Stimulated activated CD4-positive, alpha-beta T cell treated with anti-CD3 and anti-CD28 coated beads, TNF-alpha, amount 100 ng/mL, for 1 hour (primary cell): ENCODE measurements at places on chromosomes 5 and 9.

- no peak for DNase-seq
Measured at GRCh38 chr9:100071271-100071670, 27.5 kb downstream of the ERP44 start.

DNA sequence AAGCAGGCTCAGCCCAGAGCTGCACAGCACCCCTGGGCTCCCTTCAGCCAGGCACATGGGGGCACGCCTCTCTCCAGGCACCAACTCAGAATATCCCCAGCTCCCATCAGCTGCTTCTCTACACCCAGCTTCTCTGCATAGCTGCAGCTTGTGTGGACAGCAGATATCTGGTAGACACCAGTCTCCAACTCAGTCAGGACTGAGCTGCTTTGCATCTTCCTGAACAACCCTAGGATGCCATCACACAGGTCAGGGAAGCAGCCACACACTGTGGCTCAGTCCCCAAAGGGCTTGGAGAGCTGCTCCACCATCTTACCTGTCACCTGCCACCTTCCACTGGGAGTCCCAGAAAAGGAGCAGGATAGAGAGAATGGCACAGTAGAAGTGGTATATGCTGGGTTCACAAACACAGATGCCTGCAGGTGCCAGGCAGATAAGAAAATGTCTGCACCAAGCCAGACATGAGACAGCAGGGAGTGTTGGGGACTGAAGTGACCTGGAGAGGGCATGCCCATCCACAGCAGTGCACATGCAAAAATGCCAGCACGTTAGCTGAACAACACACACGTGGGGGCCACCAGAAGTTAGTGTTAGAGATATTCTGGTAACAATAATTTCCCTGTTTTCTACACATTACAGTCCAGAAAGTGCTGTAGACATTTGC lies 42.0 kb downstream of the THBS4 start:
- no peak for DNase-seq

- no peak for DNase-seq
Measured at GRCh38 chr9:136750526-136750925, 2.2 kb upstream of the LCN6 start.

DNA sequence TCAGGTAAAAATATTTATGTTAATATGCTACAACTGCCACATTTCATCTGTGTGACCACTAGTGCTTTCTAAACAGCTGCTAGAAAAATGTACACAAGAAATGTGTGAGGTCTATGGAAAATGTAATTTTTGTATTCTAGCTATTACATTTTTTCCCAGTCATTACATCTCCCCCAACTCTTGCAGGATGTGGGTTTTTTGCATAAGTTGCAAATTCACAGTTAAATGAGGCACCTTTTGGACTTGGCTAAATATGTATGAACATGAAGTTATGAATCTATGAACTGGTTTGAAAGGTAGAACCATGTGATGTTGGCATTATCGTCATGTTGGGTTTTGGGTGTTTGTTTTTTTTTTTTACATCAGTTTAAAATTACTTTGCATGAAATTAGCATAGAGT lies 590.4 kb upstream of the WWC1 start:
- no peak for DNase-seq

DNA sequence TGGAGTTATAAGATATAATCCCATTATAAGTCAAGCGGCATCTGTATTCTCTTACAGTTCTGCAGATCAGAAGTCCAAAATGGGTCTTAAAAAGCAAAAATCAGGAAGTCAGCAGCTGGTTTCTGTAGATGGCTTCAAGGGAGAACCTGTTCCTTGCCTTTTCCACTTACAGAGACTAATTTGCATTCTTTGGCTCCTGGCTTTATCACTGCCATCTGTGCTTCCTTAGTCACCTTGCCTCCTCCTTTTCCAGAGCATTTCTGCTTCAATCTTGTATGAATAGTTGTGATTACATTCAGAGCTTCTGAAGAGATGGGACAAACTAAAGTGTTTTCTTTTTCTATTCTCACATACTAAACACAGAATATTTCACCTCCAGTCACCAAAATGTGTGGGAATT lies 647.3 kb upstream of the GRAMD2B start:
- no peak for DNase-seq

DNA sequence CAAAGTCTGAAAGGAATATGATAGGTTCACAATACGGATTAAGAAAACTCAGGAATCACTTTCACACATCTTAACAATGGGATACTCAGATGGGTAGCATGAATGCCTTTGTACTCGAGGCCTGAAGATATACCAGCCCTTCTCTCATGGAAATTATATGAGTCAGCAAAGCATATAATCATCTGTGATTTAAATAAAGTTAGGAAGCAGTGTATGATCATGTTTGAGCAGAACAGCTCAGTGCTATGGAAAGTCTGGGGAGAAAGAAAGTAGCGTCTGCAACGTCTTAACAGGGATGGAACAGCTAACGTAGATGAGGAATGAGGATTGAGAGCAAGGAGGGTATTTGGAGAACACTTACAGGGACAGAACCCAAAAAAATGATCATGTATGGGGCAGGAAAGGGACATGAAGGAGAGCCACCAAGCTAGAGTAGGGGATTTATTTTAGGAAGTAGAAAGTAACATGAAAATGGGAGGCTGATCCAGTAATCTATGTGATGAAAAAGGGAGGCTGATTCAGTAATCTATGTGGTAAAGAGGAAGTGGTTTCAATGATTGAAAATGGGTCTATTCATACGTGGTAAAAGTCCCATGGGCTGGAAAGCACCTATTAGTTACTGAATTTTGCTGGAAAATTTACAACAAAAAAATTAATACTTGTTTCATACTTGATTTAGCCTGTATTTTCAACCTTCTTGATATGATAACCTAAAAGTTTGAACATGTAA lies 85.9 kb downstream of the GNA14 start:
- no peak for DNase-seq

GRCh38 chr9:38421498-38422211 lies 2.6 kb downstream of the IGFBPL1 start:
- DNase-seq, result no peak

GRCh38 chr5:32942225-32942989 lies 231.3 kb downstream of the NPR3 start:
- no peak for DNase-seq

DNA sequence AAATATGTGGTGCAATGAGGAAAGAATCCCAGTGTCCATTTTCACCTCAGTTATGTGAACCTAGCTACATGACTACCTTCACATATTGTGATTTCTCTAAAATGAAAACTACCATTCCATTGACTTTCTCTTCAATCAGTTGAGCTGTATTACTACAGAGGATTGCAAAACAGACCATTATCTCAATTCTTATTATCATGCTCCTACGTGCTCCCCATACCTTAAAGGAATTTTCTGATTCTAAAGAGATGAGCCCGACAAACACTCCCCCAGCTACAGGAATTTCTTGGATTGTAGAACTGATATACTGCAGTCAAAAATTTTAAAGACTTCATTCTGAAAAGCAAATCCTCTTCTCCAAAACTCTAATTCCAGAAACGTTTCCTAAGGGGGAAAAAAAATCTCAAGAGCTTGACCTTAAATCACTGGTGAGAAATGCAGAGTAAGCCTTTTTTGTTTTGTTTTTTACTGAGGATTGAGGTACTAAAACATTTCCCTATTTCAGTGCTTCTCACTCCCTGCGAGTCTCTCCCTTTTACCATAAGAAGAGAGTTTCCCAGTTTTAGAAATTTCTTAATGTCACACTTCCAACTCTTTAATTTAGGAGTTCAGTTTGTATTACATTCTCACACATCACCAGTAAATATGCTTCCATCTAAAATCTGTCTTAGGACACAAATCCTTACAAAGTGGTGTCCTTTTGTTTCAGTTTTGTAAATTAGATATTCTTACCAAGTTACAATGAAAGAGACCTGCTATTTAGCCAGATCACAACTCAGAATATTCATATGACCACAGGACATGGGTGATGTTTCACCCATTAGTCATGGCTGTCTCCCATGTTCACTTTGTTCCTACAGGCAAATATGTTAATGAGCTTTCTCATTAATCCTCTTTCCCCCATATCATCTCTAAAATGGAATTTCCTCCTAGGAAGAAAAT lies 203.8 kb downstream of the TSSK1B start:
- DNase-seq, result no peak

- DNase-seq, result no peak
Measured at GRCh38 chr5:76591366-76591765, 31.8 kb downstream of the F2RL2 start.

DNA sequence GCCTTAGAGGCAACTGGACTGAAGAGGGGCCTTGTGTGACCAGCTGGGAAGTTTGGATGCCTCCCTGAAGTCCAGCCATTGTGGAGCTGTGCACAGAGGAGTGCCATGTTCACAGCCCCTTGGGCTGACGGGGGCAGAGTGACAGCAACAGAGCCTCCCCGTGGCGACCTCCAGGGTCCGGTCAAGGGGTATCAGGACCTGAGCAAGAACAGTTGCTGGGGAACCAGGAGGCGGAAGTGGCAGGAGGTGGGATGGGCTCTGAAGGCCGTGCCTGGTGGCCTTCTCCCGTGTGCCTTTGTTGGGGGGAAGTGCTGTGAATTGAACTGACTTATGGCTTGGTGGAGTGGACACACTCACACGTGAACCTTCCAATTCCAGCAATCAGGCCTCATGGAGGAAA lies 14.0 kb downstream of the BNIP1 start:
- no peak for DNase-seq

DNA sequence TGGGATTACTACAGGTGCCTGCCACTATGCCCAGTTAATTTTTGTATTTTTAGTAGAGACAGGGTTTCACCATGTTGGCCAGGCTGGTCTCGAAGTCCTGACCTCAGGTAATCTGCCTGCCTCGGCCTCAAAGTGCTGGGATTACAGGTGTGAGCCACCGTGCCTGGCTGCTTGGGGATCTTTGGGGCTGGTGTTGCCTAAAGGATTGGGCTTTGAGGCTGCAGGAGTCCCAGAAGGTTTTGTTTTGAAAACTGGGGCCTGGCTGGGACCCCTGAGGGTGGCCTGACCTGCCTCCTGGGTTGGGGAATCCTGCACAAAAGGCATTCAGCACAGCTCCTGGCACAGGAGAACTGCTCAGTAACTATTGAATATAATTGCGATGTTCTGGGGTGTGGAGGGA lies 25.1 kb upstream of the SHB start:
- no peak for DNase-seq

DNA sequence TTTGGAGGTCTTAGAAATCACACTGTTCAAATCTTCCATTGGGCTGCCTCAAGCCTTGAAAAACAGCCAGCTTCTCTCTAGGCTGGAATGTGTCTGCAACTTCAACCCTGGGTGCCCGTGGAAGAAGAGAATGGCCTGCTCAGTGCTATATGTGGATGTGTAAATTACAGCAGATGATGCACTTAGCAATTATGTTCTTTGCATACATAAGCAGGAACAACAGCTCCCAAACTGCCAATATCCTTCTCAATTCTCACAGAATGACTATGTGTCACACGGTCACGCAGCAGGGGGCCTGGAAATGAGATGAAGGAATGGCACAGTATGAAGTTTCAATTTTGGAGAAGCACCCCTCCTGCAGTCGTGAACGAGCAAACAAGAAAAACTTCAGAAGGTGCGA lies 175.2 kb upstream of the SMARCA2 start:
- DNase-seq, result no peak

- DNase-seq, result no peak
Measured at GRCh38 chr5:120159155-120159554, 304.9 kb upstream of the PRR16 start.

- no peak for DNase-seq
Measured at GRCh38 chr5:69078921-69079540, 14.8 kb upstream of the SLC30A5 start.

DNA sequence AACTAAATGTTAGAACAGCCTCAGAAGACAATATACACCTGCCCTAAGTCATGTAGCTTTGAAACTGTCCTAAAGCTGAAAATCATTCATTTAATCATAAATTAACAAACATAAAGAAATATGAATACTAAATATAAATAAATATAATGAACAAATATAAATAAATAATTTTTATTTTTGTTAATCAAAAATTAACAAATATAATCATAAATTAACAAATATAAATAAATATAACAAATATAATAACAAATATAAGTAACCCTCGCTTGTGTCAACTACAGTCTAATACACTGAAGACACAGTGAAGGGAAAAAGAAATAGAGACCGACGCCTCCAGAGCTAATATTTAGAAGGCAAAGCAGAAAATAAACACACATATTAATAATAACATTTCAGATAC lies 527.3 kb downstream of the CYLC2 start:
- no peak for DNase-seq

GRCh38 chr5:59326596-59326995 lies 566.9 kb downstream of the PDE4D start:
- no peak for DNase-seq

DNA sequence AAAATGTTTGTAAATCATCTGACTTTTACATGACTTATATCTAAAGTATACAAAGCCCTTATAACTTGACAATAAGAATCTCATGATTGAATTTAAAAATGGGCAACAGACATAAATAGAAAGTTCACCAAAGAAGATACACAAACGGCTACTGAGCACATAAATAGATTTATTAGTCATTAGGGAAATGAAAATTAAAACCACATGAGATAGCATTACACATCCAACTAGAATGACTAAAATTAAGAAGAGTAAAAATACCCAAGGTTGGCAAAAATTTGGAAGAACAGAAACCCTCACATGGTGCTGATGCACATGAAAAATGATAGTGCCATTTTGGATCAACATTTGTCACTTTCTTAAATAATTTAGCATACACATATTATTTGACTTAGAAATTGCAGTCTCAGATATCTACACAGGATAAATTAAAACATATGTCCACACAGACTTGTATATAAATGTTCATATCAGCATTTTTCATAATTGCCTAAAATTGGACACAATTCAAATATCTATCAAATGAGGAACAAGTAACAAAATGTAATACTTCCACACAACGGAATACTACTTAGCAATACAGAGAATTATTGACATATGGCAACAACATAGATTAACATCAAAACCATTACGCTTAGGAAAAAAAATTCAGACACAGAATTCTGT lies 359.1 kb upstream of the DAB2 start:
- DNase-seq, result no peak

GRCh38 chr5:79642210-79642609 lies 30.0 kb downstream of the TENT2 start:
- DNase-seq, result no peak

DNA sequence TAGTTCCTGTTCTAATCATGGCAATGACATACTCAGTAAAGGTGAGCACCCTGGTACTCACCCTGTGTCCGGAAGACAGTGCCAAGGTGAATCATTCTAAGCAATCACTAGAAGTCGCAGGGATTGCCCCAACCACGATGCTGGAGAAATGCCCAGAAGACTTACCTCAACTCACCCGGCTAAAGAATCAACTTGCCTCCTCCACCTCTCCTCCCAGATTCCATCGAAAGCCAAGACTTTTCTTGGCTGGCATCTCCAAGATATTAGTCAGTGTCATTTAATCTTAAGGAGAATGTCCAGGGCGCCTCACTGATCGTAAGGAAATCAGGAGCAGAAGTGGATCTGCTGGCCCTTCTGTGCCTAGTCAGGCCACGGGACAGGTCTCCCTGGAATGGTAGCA lies 204.9 kb downstream of the ERCC6L2 start:
- no peak for DNase-seq

- no peak for DNase-seq
Measured at GRCh38 chr9:13023498-13023897, 248.7 kb downstream of the LURAP1L start.
